Cardiac fibroblast (primary cell): ENCODE measurements at places on chromosomes 12 and 14.

- DNase-seq = no peak
Measured at GRCh38 chr14:50087341-50088116, 28.8 kb downstream of the VCPKMT start.

GRCh38 chr12:57621497-57622292, 10.5 kb downstream of the ARHGEF25 start:
- DNase-seq = peak; percentile 27

- no peak for DNase-seq
Measured at GRCh38 chr14:56176530-56176929, 58.3 kb downstream of the PELI2 start.

GRCh38 chr12:109932878-109933503, 32.9 kb downstream of the TCHP start:
- peak; percentile 32 for DNase-seq

- peak; percentile 91 for DNase-seq
Measured at GRCh38 chr14:31070431-31070830, 44.3 kb upstream of the STRN3 start.

DNA sequence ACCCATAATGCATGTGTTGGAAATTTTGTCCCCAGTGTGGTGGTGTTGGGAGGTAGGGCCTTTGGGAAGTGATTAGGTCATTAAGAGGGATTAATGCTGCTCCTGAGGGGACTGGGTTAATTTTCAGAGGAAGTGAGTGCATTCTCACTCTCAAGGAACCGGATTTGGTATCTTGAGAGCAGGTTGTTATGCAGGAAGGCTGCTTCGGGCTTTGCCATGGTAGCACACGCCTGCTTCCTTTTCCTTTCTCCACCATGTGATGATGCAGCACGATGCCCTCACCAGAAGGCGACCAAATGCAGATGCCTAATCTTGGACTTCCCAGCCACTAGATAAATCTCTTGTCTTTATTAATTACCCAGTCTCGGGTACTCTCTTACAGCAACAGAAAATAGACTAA, 257.1 kb downstream of the SSPN start:
- no peak for DNase-seq

DNA sequence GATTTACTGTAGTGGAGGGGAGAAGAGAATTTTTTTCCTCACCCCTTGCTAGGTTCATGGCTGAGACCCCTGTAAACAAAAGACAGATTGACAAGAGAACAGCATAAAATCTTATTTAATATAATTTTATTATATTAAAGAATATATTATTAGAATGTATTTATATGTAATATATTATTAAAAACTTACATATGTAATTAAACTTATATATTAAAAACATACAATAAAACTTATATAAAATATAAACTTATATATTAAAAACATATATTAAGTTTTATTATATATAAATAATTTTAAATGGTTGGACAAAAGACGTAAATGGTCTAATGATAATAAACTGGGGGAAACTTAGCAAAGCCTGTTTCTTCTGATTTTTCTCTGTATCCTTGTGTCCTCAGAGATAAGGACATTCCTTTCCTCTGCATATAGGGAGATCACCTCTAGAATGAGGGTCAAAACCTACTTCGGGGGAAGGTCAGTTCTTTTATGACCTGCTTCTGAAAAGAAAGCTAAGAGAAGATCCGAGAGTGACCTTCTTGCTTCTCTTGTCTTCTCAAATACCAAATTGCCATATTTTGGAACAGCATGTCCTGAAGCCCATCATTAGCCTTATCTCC, 8.9 kb upstream of the PPM1H start:
- no peak for DNase-seq

GRCh38 chr12:28859551-28859950, 289.5 kb upstream of the FAR2 start:
- DNase-seq = no peak

DNA sequence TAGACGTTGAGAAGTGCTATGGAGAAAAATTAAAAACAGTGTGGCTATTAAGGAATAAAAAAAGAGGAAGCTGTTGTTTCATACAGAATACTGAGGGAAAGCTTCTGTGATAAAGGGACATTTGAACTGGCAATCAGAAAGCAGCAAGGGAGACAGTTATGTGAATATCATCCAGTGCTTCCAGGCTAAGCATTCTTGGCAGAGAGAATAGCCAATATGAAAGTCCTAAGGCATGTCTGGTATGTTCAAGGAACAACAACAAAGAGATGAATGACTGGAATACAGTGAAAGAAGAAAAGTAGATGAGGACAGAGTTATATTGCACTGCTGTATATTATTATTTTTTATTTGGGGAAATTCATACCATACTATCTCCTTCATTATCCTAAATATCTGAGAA, 23.9 kb downstream of the SCAF11 start:
- DNase-seq = peak; percentile 83
